Suppressor macrophage treated with lipopolysaccharide for 1 hour (primary cell): ENCODE measurements at places on chromosomes 5 and 9.

DNA sequence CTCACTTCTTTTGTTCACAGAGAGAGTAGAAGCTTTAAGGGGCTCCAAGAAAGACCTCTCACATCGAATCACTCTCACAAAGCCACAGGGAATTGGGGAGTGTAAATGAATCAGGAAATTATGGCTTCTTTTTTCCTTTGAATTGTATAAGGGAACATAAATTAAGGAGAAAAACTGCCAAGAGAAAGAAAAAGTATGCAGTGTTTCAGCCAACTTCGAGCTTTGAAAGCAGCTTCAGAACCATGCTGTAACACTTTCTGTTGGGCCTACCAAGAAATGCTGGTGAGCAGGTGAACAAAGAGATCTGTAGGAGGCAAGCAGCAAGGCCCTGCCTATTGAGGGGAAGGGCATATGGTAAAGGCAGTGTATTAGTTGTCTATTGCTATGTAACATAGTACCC lies 33.4 kb upstream of the CTNNA1 start:
- DNase-seq: no peak

DNA sequence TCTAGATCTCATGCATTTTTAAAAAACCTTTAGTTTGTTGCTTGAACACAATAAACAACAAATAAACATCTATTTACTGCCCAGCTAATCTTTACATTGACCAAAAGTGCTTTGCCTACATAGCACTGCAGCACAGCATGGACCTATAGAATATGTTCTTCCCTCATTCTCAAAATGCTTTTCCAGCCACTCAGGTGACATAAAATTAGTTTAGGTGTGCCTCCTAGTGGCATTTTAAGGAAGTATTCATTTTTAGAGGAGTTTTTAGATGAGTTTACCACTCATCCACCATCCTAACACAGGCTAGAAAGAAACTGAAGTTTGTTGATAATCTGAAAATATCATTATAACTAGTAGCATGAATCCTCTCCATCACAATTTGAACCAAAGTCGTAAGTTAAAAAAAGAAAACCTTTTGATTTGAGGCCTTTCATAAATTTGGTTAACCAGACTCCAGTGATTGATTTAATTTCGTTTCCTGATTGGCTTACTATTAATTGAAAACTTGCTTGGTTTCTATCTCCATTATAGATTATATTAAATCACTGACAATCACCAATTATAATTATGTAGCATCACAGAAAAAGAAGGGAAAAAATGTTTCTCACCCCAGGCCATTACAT lies 12.6 kb downstream of the PLGRKT start:
- no peak for DNase-seq

- DNase-seq: no peak
Measured at GRCh38 chr5:174505621-174506020, 218.8 kb upstream of the MSX2 start.

GRCh38 chr5:10532421-10532820 lies 31.4 kb upstream of the ANKRD33B start:
- no peak for DNase-seq

DNA sequence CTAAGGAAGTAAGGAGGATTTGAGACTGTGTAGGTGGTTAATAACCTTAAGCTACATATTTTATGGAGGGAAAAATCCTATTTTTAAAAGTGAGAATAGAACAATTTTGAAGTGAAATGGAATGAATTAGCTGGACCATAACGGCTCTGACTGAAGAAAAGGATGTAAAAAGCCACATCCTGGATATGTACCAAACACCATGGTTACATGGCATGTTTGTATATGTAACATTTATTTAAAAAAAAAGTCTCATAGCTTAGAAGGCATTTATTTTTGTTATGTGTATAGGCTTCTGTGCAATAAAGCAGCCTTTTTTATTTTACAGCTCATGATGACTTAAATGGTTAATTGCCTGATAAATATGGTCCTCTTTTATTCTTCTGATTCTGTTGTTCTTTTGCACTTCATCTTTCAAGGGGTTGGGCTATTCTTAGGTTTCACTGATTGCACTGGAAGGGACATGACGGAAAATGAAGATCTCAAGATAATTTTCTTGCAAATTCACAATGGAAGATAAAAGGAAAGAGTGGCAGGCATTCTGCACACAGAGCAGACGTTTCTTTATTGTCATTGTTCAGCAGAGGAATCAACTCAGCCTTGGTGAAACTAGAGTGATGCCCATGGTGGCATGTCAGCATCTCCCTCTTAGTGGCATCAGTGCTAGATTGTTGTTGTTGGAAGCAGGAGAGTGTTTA lies 63.1 kb downstream of the DOCK8 start:
- no peak for DNase-seq

- DNase-seq: no peak
Measured at GRCh38 chr5:17129093-17129849, 88.2 kb upstream of the BASP1 start.
